ENCODE measurements at places on chromosomes 3 and 15. TPM values are rescaled to one million over a fixed set of nuclear protein-coding genes. Genes with fewer than 3 reads are reported as not detected.

GRCh38 chr3:189937302-189938127 is 183.2 kb downstream of the P3H2 start:
- no peak for DNase-seq

DNA sequence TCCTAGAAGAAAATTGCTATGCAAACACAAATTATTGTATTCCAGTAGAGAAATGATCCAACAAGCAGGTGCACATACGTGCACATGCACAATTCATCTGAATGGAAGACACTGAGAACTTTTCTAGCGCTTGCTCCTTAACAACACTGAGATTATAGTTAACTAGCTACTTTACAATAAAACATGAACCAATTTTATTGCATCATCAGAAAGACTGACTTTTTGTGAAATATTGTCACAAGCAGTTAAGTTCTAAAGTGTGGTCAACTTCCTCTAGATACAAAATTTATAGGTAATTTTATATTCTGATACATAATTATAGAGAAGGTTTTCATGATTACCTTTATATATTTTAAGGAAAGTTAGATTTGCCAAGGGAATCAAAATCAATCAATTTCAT is 135.4 kb downstream of the ABI3BP start:
- no peak for DNase-seq

DNA sequence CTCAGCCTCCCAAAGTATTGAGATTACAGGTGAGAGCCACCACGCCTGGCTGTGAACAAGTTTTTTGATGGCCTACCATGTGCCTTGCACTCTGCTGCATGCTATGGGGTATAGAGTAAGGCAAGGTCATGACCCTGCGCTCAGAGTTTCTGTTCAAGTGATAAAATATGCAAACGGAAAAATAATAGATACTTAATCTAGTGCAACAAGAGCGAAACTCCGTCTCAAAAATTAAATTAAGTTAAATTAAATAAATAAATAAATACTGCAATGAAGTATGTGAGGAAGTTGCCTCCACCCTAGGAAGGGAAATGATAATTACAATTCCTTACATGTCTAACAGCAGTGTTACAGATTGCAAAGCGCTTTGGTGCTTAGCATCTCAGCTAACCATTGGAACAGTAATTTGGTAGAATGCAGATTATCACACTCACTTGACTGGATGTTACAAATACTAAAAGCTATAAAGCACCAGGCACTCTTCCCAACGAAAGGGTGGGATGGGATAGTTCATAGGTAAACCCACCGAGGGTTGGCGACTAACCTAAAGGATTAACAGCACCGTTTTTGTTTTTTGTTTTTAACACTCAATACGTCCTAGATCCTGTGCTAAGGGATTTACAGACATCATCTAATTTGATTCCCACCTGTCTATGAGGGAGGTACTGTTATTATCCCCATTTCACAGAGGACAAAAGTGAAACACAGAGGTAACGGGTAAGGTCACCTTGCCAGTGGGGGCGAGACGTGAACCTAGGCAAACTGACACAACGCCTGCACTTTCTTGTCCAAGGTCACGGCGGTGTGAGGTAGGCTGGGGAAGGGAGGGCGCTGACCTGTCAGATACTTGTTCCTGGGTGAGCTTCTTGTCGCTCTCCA is 793 bp upstream of the FANCD2 start:
- no peak for DNase-seq

The SLC12A1 gene
- 267 TPM for polyA plus RNA-seq

DNA sequence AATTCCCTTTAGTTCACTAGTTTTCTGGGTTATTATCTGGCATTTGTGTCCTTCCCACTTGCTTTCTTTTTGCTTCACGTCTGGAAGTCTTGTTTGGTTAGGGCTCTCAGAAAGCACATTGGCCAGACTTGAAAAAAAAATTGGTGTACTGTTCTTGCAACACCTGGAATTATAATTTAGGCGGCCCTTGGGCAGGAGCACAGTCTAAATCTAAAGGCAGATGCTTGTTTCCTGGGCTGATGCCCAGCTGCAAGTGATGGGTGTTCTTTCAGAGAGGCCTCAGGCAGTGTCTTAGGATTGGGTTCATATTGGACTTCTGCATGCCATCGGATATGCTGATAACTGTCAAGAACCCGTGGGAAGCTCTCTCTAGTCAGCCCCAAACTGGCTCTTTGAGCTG is 521.5 kb downstream of the PDCD6IP start:
- no peak for DNase-seq
